ENCODE measurements at places on chromosomes 5 and 9. TPM values are rescaled to one million over a fixed set of nuclear protein-coding genes. Genes with fewer than 3 reads are reported as not detected.

The CSF1R gene
- 0.36 TPM for total RNA-seq

The TMEM215 gene
- total RNA-seq: not detected

The SPAAR gene
- total RNA-seq: 0.18 TPM

The ACOT12 gene
- total RNA-seq: not detected

The SMARCA2 gene
- 29.2 TPM for total RNA-seq

The NUTM2G gene
- total RNA-seq: not detected

The IFNB1 gene
- total RNA-seq: not detected

The MAT2B gene
- total RNA-seq: 107 TPM

The PALM2AKAP2 gene
- 20.6 TPM for total RNA-seq

The DRD1 gene
- 0.18 TPM for total RNA-seq

The PAX5 gene
- not detected for total RNA-seq

The MYMK gene
- not detected for total RNA-seq

The GADD45G gene
- total RNA-seq: not detected

The SGCD gene
- total RNA-seq: 10.6 TPM

The FAM221B gene
- not detected for total RNA-seq

The TLX3 gene
- total RNA-seq: not detected

The CDKN2A gene
- total RNA-seq: 17.5 TPM

The DCAF10 gene
- total RNA-seq: 19.4 TPM

The CXXC5 gene
- total RNA-seq: 24.9 TPM

DNA sequence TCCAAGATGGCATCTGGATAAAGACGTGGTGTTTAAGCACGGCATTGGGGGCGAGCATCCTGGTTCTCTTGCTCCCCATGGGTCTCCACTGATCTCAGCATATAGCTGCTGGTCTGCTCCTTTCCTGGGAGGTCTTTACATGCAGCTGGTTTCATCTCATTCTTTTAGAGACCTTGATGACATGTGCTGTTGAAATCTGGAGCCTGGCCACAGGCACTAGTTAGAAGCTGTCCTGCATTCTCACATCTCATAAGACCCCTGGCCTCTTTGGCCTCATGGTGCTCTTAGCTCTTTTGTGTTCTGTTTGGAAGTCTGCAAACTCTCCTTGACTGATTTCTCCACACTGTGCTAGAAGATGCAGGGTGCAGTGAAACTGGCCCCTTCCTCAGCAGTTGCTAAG, 113.0 kb downstream of the SMARCA2 start:
- no peak for DNase-seq

- DNase-seq: no peak
Observed at GRCh38 chr5:2193542-2194235, 311.0 kb upstream of the IRX4 start.

DNA sequence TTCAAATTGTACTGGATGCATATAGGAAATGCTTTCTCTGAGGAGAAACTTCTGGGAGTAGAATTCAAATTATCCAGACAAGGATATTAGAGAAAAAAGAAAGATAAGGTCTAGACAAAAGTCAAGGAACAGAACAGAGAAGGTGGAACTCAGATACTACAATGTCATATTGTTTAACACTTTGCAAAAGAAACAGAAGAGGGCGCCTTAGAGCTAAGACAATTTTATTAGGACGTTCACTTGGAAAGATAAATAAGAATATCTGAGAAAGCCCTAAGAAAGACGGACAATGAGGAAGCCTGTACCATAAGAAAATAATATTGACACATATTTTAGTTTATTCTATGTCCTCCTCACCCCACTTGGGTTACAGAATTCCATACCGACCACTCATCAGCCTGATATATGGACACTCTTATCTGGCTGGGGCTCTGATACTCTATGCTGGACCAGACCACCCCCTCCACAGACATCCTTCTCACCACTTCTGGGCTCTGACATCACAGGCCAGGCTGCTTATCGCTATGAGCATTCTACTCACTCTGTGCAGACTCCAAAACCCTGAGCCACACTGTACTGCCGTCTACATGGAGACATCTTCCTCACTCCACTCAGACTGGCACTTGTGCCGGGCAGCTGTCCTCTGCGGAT, 9.1 kb upstream of the AK3 start:
- peak; percentile 61 for DNase-seq

- no peak for DNase-seq
Observed at GRCh38 chr9:21968331-21969010, 25.7 kb downstream of the CDKN2A start.

- DNase-seq: no peak
Observed at GRCh38 chr5:175678074-175678473, 20.2 kb downstream of the HRH2 start.

- peak; percentile 67 for DNase-seq
Observed at GRCh38 chr9:34454571-34455065, 3.8 kb downstream of the FAM219A start.

- DNase-seq: no peak
Observed at GRCh38 chr9:34496149-34496712, 26.6 kb downstream of the ENHO start.

- no peak for DNase-seq
Observed at GRCh38 chr9:134416385-134417015, 90.2 kb downstream of the RXRA start.

GRCh38 chr9:77833561-77834429, 185.7 kb upstream of the GNA14 start:
- DNase-seq: no peak

DNA sequence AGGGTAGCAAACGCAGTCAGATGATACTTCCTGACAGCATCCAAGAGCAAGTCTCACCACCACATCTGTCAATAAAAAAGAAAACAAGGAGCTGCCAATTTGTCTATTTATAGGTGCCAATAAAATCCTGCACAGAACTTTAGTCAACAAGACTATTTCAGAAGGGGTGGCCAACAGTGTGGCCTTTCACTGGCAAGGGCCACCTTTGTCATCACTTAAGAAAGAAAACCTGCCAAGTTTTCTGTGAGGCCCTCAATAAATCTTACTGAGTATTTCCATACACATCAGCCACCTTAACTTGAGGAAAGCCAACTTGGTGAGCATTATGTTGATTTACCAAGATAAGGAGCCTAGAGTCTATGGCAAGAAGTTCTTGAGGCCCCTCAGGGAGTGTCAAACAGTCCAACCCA, 312.3 kb downstream of the ENC1 start:
- no peak for DNase-seq

- DNase-seq: no peak
Observed at GRCh38 chr9:101047848-101048397, 19.4 kb downstream of the PLPPR1 start.

GRCh38 chr5:78649211-78649695, 681 bp upstream of the LHFPL2 start:
- no peak for DNase-seq

- peak; percentile 52 for DNase-seq
Observed at GRCh38 chr5:171580502-171581265, 161.2 kb downstream of the FGF18 start.

DNA sequence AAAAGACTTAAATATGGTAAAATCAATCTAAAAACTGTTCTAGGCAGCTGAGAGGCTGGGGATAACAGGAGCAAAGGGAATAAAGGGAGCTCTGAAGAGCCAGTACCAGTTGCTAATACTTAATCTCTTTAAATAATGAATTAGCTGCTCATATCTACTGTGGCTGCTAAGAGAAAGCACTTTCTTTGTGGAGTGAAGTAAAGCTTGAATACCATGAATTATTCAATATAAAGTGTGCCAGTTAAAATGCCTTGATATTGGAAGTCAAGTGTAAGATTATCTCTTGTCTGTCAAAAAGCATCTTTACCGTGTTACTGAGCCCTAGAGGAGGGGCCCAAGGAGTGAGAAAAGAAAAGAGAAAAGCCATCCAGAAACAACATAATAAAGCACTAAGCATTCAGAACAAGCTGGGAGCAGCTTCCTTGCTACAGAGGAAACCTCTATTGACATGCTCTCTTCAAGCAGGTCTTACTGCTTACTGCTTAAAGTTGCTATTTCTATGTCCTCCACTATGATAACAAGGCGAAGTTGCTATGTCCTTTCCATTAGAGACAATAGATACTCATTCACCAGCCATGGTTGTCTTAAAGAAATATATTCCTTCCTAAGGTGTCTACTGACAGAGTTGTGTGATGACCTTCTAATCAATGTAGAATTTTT, 297.4 kb downstream of the CETN3 start:
- DNase-seq: no peak

GRCh38 chr5:42990892-42991291, 49.2 kb downstream of the ANXA2R start:
- DNase-seq: no peak

- no peak for DNase-seq
Observed at GRCh38 chr5:163574472-163575440, 69.3 kb downstream of the MAT2B start.

- DNase-seq: no peak
Observed at GRCh38 chr5:174725261-174725990, 1.0 kb downstream of the MSX2 start.

GRCh38 chr5:156581725-156582124, 254.8 kb downstream of the SGCD start:
- DNase-seq: no peak

- no peak for DNase-seq
Observed at GRCh38 chr5:156591631-156592030, 258.5 kb upstream of the PPP1R2B start.

- peak; percentile 70 for DNase-seq
Observed at GRCh38 chr5:144198386-144198785, 27.7 kb downstream of the KCTD16 start.

GRCh38 chr5:15079566-15079965, 208.0 kb upstream of the ANKH start:
- DNase-seq: no peak

GRCh38 chr5:43078956-43079355, 38.8 kb upstream of the ANXA2R start:
- peak; percentile 80 for DNase-seq

DNA sequence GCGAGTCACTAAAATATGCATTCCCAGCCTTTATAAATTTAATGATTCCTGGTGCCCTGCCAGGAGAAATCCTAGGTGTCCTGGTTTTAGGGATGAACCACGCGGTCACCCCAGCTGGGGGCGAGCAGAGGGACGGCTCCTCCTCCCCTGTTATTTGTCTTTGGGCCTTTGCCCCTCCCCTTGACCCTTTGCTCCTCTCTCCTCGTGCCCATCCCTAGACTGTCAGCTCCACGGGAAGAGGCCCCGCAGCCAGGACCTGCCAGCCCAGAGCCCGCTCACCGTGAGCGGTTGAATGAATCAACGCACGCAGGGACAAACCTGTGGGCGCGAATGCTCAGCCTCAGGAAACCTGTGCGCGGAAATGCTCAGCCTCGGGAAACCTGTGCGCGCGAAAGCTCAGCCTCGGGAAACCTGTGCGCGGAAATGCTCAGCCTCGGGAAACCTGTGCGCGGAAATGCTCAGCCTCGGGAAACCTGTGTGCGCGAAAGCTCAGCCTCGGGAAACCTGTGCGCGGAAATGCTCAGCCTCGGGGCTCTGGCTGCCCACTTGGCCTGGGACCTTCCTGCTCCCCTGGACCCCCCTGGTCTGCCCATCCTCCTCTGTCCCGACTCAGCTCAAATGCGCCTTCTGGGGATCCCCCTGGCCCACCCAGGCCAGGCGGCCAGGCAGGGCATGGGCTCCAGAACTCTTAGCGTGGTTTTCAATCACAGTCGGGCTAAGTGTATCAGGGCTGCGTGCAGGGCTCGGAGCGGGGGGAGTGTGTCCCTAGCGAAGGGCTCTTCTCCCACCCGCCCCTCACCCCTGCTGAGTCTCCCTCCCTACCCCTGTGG, 140.5 kb upstream of the COL5A1 start:
- DNase-seq: no peak

GRCh38 chr5:169551696-169552095, 31.9 kb upstream of the SPDL1 start:
- DNase-seq: no peak

DNA sequence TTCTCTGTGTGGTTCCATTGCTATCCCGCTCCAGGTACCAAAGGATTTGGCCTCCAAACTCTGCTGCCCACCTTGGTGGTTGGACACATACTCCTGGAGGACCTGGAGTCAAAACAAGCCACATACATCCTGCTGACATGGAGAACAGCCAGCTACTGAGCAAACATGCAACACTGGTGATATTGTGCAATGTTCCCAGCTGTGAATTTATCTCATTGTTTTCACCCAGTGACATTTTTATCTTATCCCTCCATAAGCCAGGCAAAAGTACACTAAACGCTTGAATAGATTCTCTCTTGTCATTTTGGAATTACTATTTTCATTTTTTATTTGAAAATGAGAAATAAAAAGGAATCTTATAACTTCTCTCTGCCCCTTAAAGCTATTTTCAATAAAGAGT, 11.1 kb upstream of the CTSL start:
- DNase-seq: peak; percentile 90

- DNase-seq: peak; percentile 44
Observed at GRCh38 chr5:33981408-33982162, 2.9 kb downstream of the SLC45A2 start.

DNA sequence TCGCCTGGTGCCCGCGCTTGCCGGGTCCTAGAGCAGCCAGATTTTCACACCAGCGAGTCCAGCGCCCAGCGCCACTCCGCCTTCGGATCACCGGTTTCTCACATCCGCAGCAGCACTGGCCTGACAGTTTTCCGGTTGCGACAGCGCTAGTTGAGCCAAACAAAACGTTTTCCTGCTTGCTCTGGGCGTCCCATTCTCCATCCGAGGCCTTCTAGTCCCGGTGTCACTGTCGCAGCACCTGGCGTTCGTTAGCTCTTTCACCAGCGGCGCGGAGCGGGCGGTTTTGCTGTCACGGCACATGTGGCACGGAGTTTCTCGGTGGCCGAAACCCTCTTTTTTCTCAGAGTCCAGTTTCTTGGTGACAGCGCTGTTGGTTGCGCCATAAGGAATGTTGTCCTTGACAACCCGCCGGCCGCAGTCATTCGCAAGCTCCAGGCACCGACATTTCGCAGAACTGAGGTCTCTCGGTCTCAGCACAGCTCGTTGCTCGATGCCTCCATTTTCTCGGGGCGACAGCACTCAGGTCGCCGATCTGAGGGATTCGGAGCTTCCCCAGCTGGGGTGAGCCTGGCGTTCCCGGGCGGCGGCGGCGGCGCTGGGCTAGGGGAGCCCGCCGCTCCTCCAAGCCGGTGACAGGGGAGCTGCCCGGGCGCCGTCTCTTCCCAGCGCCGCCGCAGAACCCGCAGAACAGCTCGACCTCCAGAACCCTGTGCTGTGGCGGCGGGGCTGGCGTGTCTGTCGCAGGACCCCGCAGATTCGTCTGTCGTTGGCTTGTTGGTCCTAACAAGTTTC, 47.8 kb downstream of the ANXA2R start:
- DNase-seq: peak; percentile 88

All from IMR-90 (cell line).